ENCODE measurements at places on chromosomes 16 and 17.
A peak's percentile ranks its signal among the peaks of the same experiment; 100 is the strongest.

- H3K36me3 ChIP-seq, result no peaks in the 10 kb centered on the region
- H3K4me3 ChIP-seq, result no peak overlapping the region
- H3K27me3 ChIP-seq, result no peaks in the 10 kb centered on the region
Measured at GRCh38 chr16:57507136-57508034, 21.1 kb upstream of the DOK4 start.

DNA sequence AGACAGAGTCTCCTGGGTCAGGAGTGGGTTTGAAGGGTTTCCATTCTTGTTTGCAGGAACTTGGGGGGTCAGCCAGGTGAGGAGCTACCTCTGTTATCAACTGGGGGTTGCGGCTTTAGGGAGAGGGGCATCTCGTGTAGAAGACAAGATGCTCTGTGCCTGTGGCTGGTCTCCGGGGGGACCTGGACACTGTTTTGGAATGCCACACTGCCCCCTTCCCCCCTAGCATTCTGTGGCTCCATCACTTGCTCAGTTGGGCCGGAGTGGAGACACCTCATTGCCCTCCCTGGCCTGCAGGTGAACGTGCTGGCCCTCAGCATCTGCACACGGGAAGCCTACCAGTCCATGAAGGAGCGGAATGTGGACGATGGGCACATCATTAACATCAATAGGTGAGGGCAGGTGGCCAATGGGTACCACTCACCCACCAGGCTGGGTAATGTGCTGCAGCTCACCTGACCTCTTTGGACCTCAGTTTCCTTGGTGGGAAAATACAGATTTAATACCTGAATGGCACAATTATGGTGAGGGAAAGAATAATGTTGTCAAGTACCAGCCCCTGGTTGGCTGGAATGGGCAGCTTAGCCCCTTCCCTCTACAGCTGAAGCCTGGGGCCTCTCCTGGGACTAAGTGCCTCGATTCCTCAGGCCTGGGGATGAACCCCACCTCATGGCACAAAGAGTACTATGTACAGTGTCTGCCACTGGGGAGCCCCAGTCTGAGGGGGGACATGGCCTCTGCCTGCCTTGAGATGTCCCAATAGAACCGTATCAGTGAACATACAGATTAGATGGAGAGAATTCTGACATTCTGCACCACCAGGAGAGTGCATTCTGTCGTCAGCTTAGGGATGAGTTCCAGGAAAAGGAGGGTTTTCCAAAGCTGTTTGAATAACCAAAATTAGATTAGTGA, 3.3 kb upstream of the MRM1 start:
- H3K36me3 ChIP-seq, result no peaks in the 10 kb centered on the region
- no peaks in the 10 kb centered on the region for H3K27me3 ChIP-seq
- H3K27ac ChIP-seq, result no peak overlapping the region
- no peak overlapping the region for H3K4me3 ChIP-seq

- no peaks in the 10 kb centered on the region for H3K27me3 ChIP-seq
- no peaks in the 10 kb centered on the region for H3K36me3 ChIP-seq
- H3K27ac ChIP-seq, result no peak overlapping the region
- no peaks in the 10 kb centered on the region for H3K4me1 ChIP-seq
- DNase-seq, result no peak
Measured at GRCh38 chr16:50944033-50944432, 202.1 kb downstream of the CYLD start.

DNA sequence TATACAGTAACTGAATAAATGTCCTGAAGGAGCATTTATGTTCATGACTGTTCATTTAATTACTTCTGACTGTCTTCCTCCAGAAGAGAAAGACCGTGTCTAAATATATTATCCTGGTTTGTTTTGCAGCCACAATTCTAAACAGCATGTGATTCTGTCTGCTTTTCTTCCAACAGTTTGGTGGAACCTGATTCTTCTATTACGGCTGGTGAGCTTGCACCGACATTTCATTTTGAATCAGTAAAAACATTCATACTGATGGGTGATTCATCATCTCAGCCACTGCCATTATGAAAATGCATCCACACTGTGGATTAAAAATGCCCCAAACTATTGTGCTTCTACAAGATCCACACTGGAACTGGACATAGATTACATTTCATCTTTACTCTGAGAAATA, 16.9 kb downstream of the KNOP1 start:
- no peaks in the 10 kb centered on the region for H3K27me3 ChIP-seq
- H3K4me3 ChIP-seq, result no peak overlapping the region
- no peak overlapping the region for H3K27ac ChIP-seq
- peaks cover 70% of the 10 kb centered on the region for H3K36me3 ChIP-seq
- peaks cover 30% of the 10 kb centered on the region for H3K4me1 ChIP-seq
- no peak for DNase-seq

DNA sequence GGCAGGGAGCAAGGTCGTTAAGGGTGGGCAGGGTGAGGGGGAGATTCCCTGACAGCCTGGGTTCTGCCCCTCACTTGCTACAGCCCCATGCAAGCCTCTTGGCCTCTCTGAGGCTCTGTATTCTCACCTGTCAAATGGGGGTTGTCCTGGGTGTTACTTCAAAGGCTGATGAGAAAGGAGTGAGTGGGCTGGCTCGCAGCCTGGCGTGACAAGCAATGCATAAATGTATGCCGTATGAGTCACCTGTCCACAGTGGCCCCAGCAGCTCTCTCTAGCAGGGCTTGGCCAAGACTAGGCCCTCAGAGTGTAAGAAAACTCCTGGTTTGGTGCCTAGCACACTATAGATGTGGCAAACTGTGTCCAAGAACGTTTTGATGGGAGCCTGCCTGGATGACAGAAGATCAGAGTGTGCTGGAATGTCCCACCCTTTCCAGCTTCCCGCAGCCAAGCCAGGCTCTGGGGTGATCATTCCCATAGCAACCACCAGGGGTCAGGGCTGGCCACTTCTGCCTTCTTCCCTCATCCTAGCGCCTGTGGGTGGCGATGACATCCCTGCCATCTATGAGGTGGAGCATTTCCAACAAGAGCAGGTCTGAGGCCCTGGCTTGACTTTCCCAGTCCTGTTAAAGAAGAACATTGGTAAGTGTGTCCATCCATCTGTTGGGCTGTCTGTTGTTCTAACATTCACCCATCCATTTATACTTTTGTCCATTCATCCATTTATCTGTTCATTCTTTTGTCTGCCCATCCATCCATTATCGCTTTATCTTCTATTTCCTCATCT, 37.2 kb upstream of the ADGRG1 start:
- peak overlapping the region; percentile 92 for H3K27ac ChIP-seq
- peaks cover 14% of the 10 kb centered on the region for H3K36me3 ChIP-seq
- H3K27me3 ChIP-seq, result no peaks in the 10 kb centered on the region
- peak overlapping the region; percentile 53 for H3K4me3 ChIP-seq
- peaks cover 58% of the 10 kb centered on the region for H3K4me1 ChIP-seq

Data from activated CD4-positive, alpha-beta T cell treated with anti-CD3 and anti-CD28 coated beads, Interleukin-2, amount 10 ng/mL, durations not matched to agents 7 days and 5 days (primary cell).